Left cardiac atrium (tissue), 4 donors: ENCODE measurements at places on chromosomes 7 and 10. TPM values are rescaled to one million over a fixed set of nuclear protein-coding genes. Genes with fewer than 3 reads are reported as not detected.
A peak's percentile ranks its signal among the peaks of the same experiment; 100 is the strongest.

AKR1C8 gene
- total RNA-seq, result 0.68 TPM

GRCh38 chr7:120805636-120806388, 52.1 kb downstream of the TSPAN12 start:
- DNase-seq, result peak; percentile 44

- no peak for DNase-seq
Measured at GRCh38 chr10:43595739-43596298, 10.4 kb upstream of the ZNF485 start.

GSTK1 gene
- total RNA-seq, result 185 TPM

HTR5A gene
- total RNA-seq, result not detected

GRCh38 chr10:121148921-121149320, 297.8 kb downstream of the WDR11 start:
- DNase-seq, result no peak

- DNase-seq, result no peak
Measured at GRCh38 chr7:127239814-127240213, 12.9 kb downstream of the GRM8 start.

SMKR1 gene
- total RNA-seq, result not detected

RSPH10B2 gene
- not detected for total RNA-seq

NPTX2 gene
- 5.8 TPM for total RNA-seq

DNA sequence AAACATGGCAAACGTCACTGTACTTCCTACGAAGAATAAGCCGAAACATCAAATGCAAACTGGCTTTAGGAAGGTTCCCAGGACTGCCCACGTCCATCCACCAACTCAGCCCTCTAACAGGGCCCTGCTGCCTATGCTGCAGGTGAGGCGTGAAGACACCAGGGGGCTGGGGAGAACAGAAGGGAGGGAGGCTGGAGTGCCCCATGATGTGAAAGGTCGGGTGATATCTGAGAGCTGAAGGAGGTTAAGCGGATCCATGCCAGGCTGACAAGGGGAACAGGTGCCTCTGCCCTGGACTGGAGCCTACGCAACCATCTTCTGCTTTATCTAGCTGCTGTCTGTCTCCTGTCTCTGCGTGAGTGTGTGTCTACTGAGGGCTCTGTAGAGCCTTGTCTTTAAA, 40.2 kb upstream of the ATP6V0A4 start:
- DNase-seq, result no peak

DNA sequence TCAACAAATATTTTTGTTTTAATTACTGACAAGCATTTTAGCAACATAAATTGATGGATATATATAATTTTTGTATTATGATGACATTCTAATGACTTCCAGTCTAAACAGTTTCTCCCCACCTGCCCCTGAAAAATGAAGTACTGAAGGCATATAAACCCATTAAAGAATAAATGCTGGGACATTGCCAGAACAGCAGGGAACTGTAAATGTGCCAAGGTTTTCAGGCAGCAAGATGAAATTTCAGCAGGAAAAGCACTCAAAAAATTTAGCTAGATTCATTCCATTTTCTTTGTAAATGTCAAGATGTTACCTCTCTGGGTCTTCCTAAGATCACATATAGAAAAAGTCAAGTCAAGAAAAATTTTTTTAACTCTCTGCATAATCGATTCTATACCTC, 11.0 kb upstream of the TLL2 start:
- DNase-seq, result no peak

GRCh38 chr7:37957221-37957970, 37.0 kb downstream of the EPDR1 start:
- DNase-seq, result no peak

DNA sequence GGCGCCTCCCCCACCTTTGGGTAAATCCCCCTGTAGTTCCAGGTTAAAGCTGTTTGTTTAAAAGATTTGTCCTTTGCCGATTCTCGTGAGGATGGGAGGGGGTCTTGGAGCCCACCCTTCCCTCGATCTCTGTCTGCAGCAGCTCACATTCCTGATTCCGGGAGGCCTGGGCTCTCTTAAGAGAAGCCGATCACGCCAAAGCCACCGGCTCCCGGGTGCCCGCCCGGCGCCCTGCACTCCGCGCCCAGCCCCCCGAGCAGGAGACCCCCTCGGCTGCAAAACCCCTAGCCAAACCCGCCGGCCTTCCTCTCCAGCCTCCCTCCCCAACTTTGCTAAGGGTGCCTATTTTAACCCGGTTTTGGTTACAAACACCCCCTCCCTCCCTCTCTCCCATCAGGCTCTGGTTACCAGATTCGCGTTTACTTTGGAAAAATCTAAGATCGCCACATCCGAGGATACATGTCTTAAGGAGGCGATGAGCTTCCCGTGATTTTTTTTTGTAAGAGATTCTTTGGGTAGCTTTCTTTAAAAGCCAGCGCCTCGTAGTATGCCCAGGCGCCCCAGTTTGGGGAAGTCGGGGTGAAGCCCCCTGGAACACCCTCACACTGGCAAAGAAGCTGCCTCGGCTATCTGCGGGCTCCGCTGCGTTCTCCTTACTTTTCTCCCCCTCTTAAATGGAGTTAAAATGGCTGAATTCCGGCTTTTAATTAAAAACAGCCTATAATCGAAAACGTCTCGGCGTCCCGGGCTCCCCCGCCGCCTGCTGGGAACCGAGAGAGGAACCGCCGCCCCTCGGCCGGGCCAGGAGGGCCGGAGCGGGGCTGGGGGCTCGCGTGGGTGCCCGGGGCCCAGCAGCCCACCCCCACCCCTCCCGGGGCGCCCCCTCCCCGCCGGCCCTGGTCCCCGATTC, 983 bp downstream of the TNRC18 start:
- DNase-seq, result no peak

GRCh38 chr10:133444342-133445267, 9.1 kb upstream of the SCART1 start:
- no peak for DNase-seq

EN2 gene
- 0.15 TPM for total RNA-seq

GRCh38 chr7:151775547-151776443, 101.1 kb downstream of the PRKAG2 start:
- no peak for DNase-seq

RGS10 gene
- total RNA-seq, result 12.5 TPM

DNA sequence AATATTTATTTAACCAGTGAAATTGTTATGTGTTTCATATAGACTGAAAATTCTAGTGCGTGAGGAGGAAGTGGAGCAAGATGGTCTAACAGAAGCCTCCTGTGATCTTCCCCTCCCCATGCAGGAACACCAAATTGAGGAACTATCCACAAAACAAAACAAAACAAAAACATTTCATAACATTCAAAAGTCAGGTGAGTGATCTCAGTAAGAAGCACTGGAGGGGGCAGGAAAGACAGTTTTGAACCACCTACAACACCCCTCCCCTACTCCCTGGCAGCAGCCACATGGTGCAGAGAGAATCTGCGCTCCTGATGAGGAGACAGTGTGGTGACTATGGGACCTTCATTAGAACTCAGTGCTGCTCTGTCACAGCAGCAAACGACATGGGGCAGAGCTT, 221.9 kb upstream of the SEMA3C start:
- DNase-seq, result no peak

DNA sequence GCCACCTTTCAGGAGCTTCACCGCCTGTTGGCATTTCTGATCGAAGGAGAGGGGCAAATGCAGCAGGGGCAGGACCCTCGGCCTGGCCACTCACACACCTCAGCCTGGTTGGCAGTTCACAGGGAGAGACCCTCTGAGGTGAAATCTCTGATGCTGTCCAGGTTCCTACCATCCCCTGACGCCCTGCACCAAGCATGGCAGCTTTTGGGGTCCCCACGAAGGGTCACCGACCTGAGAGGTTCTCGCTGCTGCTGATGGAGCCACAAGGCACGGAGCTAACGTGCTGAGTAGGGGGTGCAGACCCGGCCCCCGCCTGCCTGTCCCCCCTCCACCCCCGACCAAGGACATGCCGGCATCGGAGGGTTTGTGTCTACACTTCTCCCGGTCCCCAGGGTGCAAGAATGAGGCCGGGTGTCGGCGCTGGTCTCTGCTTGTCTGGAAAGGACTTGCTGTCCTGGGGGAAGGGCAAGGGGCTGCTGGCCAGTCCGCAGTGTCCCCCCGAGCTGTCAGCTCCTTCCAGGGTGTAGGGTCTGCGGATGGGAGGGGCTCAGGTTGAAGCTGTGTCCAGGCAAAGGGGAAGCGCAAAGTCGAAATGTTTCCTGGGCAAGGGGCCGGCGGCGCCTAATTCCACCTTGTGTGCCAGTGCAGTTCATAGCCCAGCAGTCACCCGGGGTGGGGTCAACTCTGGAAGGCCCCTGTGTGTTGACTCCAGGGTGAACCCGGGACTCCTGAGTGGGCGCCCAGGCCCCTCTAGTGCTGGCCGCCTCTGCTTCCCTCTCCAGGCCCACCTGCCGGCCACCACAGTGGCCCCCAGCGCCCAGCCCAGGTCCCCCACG, 132.6 kb downstream of the DNAJB6 start:
- DNase-seq, result no peak

- DNase-seq, result no peak
Measured at GRCh38 chr10:91299999-91300575, 79.6 kb downstream of the PCGF5 start.

DTX2 gene
- total RNA-seq, result 8.5 TPM

NPFFR1 gene
- 0.05 TPM for total RNA-seq

DNA sequence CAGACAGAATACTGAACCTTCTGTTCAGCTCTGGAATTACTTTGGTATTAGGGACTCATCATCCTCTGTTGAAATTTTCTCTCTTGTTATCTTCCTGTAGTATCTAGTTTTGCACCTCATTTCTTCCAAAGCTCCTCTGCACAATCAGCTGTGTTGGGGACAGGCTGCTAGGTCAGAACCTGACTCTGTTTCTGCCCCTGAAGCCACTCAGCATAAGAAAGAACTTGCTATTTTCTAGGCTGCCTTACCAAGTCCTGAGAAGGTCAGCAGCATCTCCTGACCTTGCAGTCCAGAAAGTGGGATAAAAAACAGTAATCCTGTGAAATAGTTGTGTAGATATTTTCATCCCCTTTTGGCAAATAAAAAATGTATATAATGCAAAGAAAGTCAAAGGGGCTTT, 862.6 kb downstream of the SORCS3 start:
- DNase-seq, result no peak

DNA sequence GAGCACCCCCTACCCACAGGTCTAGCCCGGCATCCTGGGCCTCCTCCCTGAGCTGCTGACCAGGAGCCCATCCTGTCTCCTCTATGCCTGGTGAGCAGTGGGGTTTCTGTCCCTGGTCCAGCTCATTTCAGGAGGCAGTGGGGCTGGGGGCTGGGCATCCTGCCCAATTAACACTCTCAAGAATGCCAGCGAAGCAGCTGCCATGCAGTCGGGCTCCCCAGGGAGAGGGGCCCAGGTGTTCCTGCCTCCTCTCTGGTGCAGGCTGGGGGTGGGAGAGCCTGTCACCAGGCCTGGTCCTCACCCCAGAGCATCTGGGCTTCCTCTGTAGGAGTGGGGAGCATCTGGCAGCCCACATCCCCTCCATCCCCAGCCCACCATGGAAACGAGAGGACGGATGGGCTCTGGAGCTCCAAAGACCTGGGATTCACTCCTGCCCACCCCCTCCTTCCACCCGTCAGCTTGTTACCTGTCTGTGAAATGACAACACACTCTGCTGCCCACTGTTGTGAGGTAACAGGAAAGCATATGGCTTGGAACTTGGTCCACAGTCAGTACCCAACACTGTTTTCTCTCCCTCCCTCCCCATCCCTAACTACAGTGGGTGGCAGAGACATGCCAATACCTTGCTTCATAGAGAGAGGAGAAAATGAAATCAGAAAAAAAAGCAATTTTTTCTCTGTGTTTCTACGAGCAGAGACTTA, 69.1 kb downstream of the SLIT1 start:
- no peak for DNase-seq

ANKRD22 gene
- not detected for total RNA-seq

- DNase-seq, result peak; percentile 83
Measured at GRCh38 chr7:455110-455928, 64.3 kb downstream of the PDGFA start.

SRRM3 gene
- total RNA-seq, result 27.4 TPM

GRCh38 chr10:17836942-17837341, 27.8 kb downstream of the MRC1 start:
- peak; percentile 63 for DNase-seq

DNA sequence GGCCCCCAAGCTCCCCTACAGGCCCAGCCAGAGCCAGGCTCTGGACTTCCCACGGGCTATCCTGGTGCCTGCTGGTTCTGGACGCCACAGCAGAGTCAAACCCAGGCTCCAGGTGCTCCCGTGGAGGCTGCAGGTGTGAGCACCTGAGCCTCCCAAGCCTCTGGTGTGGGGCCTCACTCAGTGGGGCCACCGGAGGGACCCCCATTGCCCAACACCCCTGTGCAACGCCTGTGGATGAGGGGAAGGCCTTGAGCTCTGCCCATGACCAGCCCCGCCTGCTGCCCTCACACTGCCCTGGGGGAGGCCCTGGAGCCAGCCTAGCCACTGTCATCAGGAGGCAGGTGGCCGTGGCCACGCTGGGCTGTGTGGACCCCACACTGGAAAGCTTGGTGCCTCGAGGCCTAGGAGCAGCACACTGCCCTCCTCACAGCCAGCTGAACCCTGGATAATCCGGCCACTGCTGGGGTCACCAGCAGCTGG, 229.3 kb downstream of the MAD1L1 start:
- peak; percentile 8 for DNase-seq

GRCh38 chr7:135920478-135920877, 56.7 kb downstream of the MTPN start:
- DNase-seq, result no peak

GRCh38 chr7:157657741-157658740, 321.2 kb downstream of the DNAJB6 start:
- no peak for DNase-seq

DNA sequence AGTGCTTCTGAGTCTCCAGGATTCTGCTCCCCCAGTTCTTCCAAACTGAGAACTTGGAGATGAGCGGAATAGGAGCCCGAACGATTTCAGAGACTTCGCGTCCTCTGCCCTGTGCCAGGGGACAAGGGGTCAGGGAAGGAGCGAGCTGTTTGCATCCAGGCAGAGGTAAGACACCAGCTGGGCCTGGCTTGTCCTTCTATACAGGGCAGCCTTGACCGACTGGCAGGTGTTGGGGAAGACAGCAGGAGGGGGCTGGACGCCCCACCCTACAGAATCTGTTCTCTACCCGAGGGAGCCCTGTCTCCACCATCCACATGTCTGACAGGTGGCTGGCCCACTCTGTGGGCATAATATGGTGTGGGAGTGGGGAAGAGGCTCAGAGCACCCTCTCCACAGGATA, 7.1 kb downstream of the SPOCK2 start:
- DNase-seq, result no peak

HABP2 gene
- total RNA-seq, result not detected

DNA sequence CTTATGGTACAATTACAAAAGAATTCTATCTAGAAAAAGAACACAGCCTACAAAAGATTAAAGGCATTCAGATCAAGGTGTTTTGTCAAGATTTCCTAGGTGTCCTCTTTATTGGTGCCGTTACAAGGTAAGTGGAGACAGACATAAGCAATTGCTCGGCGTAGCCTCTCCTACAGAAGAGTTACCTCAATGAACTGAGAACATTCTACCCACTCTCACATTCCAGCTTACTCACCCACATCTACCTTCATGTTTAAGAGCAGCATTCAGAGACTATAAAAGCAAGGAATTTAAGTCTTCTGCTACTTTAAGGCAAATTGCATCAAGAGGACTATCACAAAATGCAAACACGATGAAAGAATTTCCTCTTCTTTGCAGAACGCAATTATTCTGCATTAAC, 29.5 kb downstream of the MPP7 start:
- DNase-seq, result no peak
